ENCODE measurements at places on chromosomes 16 and 17. TPM values are rescaled to one million over a fixed set of nuclear protein-coding genes. Genes with fewer than 3 reads are reported as not detected.

Gene IRF8
- total RNA-seq: 5.8 TPM

Gene SLC52A1
- 0.20 TPM for total RNA-seq

Gene SGSH
- 57.0 TPM for total RNA-seq

Gene MEOX1
- total RNA-seq: 1.8 TPM

Gene CD300E
- total RNA-seq: not detected

Gene CDRT4
- 34.1 TPM for total RNA-seq

- peaks cover 31% of the 10 kb centered on the region for H3K36me3 ChIP-seq
- DNase-seq: no peak
- no peaks in the 10 kb centered on the region for H3K4me1 ChIP-seq
- no peak overlapping the region for H3K27ac ChIP-seq
- no peaks in the 10 kb centered on the region for H3K27me3 ChIP-seq
Observed at GRCh38 chr16:69118468-69118867, 13.0 kb downstream of the HAS3 start.

GRCh38 chr17:61647047-61647446, 56.0 kb upstream of the NACA2 start:
- H3K4me3 ChIP-seq: no peak overlapping the region
- no peaks in the 10 kb centered on the region for H3K4me1 ChIP-seq
- H3K27me3 ChIP-seq: peaks cover 5% of the 10 kb centered on the region
- no peak overlapping the region for H3K27ac ChIP-seq
- H3K36me3 ChIP-seq: peaks cover 4% of the 10 kb centered on the region

All from mesothelial cell of epicardium (in vitro differentiated cells).